Lung (tissue), 17 donors: ENCODE measurements at places on chromosomes 2 and 18. TPM values are rescaled to one million over a fixed set of nuclear protein-coding genes. Genes with fewer than 3 reads are reported as not detected.
A peak's percentile ranks its signal among the peaks of the same experiment; 100 is the strongest.

GRCh38 chr18:9488538-9488937 is 13.2 kb downstream of the RALBP1 start:
- no peak for DNase-seq

GRCh38 chr2:190235101-190235500 is 84.5 kb downstream of the HIBCH start:
- DNase-seq: no peak

DNA sequence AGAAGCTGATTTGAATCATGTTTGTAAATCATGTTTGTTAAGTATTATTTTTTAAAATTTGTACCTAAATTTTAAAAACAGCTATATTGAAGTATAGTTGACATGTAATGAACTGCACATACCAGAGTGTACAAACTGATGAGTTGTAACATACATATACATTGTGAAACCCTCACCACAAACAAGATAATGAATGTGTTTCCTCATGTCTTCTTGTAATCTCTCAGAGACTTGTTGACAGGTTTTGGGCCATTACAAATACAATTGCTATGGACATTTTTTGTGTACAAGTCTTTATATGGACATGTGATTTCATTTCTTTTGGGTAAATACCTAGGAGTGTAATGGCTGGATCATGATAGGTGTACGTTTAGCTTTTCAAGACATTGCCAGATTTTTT is 21.5 kb downstream of the WDR43 start:
- DNase-seq: no peak

GRCh38 chr2:11777066-11777782 is 30.8 kb downstream of the LPIN1 start:
- no peak for DNase-seq

DNA sequence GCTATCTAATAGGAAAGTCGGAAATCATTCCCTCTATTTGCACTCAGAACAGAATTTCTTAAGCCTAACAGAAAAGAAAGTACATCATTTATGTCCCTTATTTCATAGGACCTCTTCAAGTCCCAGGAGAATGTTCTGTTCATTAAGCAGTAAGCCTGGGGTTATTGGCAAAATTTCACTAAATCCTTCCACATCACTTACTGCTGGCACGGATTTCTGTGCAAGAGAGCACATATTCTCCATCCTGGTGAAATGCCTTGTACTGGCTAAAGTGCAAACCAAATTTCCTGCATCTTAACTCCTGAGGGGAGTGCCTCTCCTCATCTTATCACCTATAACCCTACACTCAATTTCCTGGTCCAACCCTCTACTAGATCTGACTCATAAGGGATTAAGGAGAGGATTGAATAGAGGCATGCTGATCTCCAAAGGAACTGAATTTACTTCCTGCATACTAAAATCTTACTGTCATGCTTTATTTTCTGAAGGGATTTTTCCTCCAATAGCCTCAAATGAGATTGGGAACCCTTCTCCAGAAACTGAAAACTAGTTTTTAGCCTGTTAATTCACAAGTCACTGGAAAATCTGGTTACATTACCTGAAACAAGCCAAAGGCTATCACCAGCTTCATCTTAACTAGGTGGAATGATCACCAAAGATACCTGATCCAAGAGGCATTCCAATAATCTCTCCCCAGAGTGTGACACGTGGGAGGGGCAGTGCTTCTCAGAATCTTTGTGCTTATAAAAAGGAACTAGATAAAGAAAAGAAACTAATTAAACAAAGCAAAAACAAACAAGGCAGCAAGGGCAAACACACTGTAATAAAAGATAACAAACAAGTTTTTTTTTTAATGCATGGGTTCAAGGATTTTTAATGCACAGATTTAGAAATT is 311.1 kb downstream of the NR4A2 start:
- no peak for DNase-seq

DNA sequence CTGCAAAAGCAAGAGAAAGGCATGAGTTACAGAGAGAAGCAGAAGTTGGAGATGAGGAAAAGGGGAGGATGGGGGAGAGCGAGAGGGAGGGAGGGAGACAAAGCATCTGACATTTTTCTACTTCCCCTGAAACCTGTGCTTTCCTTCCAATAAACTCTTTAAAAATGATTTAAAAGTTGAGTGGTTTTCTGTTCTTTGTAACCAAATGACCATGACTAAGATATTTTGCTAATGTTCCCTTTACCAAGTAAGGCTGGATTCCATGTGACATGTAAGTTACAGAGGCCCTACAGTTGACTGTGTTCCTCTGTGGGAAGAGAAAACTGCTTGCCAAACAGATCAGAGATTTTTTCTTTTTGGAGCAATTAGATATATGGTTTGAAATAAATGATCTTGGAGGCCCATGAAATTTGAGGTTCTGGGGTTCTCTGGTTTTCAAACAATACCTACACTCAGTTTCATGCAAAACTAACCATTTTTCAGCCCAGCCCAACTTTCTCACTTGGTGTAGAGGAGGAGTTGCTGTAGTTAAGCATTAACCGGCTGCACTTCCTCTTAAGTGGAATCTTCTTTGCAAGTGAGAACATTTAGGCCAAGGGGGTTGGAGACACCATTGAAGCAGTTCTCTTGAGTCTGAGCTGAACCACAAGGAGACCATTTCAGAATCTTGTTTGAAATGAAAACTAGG is 34.5 kb downstream of the INSIG2 start:
- DNase-seq: no peak

GRCh38 chr18:71168557-71169145 is 879.8 kb downstream of the SOCS6 start:
- no peak for DNase-seq

GRCh38 chr2:80147690-80148089 is 156.9 kb downstream of the LRRTM1 start:
- no peak for DNase-seq

DNA sequence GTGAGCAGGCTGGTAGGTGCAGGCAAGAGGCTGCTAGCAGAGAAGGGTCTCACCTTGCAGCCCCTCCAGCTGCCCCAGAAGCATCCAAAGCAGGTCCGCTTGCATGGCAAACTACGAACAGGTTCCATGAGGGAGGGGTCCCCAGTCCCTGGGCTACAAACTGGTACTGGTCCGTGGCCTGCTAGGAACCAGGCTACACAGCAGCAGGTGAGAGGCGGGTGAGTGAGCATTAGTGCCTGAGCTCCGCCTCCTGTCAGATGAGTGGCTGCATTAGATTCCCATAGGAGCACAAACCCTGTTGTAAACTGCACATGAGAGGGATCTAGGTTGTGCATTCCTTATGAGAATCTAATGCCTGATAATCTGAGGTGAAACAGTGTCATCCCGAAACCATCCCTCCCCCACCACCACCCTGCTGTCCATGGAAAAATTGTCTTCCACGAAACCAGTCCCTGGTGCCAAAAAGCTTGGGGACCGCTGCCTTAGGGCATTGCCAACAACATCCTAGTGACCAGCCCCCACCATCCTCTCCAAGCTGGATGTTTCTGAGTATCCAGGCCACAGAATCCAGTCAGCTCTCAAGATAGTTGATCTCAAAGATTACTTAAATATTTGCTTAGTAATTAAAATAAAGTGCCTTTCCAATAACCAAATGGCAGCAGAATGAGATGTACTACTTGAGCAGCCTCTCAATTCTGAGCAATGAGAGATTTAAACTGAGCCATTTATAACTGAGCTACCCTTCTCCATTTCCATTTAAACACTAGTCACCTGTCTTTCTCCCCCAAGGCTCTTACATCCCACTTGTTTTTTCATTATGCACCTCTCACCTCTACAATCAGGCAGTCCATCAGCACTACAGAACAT is 32.4 kb downstream of the LRP2 start:
- no peak for DNase-seq

- no peak for DNase-seq
These were observed 31.9 kb downstream of the APOB start for GRCh38 chr2:21011876-21012556.

DNA sequence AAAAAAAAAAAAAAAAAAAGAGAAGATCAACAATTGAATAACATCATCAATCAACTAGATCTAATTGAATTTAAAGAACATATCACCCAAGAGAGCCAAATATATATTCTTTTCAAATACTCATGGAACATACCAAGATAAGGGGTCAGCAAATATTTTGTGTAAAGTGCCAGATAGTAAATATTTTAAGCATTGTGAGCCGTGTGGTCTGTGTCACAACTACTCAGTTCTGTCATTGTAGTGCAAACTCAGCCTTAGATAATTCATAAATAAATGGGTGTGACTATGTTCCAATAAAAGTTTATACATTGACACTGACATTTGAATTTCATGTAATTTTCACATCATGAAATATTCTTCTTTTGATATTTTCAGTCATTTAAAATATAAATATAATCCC is 45.9 kb downstream of the OTX1 start:
- DNase-seq: peak; percentile 69

DNA sequence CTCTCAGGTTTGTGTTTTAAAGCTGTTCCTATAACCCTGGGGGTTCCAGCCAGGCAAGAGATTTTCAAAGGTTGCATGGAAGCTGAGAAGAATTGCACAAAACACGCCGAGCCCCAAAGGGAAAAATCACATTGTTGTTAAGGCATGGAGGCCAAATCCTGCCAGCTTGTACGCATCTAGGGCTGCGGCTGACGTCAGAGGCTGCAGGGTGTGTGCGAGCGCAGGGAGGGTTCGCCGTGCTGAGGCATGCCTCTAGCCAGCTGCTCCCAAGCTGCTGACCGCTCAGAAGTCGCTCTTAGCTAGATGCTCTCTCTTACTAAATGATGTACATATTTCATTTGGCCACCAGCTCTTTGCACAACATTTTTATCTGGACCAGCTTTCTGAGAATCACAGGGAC is 191.8 kb downstream of the LPIN1 start:
- no peak for DNase-seq

DNA sequence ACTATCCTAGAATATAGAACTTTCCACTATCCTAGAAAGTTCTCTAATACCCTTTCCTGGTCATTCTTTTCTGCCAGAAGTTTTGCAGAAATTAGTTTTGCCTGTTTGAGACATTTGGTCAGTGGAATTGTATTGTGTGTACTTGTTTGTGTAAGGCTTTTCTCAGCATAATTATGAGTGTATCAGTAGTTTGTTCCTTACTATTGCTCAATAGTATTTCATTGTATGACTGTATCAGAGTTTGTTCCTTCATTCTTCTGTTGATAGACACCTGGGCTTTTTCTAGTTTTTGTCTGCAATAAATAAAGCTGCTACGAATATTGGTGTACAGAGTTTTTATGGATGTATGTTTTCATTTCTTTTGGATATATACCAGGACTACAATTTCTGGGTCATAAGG is 27.2 kb downstream of the CCDC138 start:
- DNase-seq: no peak

DNA sequence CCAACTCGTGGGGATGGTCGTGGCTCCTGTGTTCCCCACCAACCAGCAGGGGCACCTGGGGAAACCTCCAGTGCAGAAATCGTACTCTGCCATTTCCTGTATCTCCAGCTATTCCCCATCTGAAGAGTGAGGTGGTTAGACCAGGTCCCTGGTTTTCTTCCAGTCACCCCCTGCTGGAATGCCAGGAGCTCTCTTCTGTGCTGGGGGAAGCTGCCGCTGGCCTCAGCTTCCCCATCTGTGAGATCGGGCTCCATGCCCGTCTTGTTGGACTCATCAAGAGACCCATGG is 119.7 kb downstream of the INHBB start:
- DNase-seq: peak; percentile 16

- DNase-seq: no peak
These were observed 28.6 kb downstream of the KCMF1 start for GRCh38 chr2:84999553-84999955.

GRCh38 chr2:188220535-188220934 is 71.1 kb upstream of the GULP1 start:
- no peak for DNase-seq

- DNase-seq: no peak
These were observed 98.2 kb upstream of the DTNA start for GRCh38 chr18:34611904-34612303.

DNA sequence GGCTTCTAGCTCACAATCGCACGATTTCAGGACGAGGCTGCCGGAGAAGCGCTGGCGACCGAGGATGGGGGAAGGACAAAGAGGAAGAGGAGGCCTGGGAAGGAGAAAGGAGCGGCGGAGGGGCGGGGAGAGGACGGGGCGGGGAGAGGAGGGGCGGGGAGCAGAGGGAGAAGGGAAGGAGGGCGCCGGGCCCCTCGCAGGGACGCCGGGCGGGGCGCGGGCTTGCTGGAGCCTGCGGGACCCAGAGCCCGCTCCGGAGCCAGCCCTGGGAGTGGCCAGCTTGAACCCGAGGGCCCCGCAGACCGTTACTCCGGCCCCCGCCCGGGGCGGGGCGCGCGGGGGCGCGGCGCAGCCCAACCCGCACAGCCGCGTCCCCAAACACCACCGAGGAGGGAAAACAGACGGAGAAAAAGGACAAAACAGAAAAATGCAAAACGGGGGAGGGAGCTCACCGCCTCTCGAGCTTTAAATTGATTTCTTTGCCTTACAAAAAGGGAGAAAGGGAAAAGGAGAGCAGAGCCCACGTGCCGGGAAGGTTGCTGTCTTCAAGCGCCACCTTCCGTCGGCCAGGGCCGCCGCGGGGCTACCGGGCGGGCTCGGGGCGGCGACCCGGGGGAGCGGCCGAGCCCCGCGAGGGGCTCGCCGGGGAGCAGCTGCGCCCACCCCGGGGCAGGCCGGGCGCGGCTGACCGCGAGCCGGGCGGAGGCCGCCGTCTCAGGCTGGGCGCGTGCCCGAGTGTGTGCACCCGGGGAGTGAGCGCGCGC is 781 bp upstream of the SOX11 start:
- DNase-seq: peak; percentile 96

DNA sequence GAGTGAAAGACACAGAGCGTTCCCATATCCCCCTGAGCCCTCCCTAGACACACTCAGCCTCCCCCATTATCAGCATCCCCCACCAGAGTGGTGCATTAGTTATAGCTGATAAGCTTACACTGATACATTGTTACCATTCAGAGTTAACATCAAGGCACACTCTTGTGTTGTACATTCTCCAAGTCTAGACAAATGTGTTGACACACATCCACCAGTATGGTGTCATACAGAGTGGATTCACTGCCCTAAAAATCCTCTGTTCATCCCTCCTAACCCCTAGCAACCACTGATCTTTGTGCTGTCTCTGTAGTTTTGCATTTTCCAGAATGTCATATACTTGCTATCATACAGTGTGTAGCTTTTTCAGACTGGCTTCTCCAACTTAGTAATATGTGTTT is 78.0 kb upstream of the RPL31 start:
- DNase-seq: no peak

DAW1 gene
- 10.6 TPM for polyA plus RNA-seq

DNAJC5G gene
- not detected for polyA plus RNA-seq

KATNAL2 gene
- 1.5 TPM for polyA plus RNA-seq

FBXO41 gene
- 0.93 TPM for polyA plus RNA-seq

INSIG2 gene
- polyA plus RNA-seq: 19.2 TPM

IL36RN gene
- not detected for polyA plus RNA-seq

MROH2A gene
- not detected for polyA plus RNA-seq

G6PC2 gene
- polyA plus RNA-seq: 0.01 TPM

CFAP221 gene
- 16.2 TPM for polyA plus RNA-seq

CNDP2 gene
- 152 TPM for polyA plus RNA-seq

D2HGDH gene
- 32.2 TPM for polyA plus RNA-seq
